Activated T-cell treated with anti-CD3 and anti-CD28 coated beads for 48 hours (primary cell): ENCODE measurements at places on chromosomes 6 and 20.

GRCh38 chr20:5714261-5715041 is 35.8 kb upstream of the SHLD1 start:
- DNase-seq = no peak

- no peak for DNase-seq
These were observed 360.2 kb downstream of the TFAP2A start for GRCh38 chr6:10054672-10055071.

DNA sequence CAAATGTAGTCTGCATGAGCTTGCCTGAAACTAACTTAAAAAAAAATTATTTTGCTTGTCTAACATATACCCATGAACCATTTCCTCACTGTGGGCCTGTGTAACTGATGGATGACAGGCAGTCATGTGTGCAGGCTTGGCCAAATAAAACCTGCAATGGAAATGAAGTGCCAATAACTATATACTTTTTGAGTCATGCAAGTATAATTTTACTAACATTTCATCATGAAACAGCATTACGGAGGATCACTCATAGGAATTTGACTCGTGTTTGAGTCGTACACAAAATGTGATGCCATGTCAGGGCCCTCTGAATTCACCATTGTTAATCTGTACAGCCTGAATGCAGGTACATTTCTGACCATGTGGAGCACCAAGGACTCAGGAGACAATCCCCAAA is 46.6 kb downstream of the HDDC2 start:
- DNase-seq = no peak

DNA sequence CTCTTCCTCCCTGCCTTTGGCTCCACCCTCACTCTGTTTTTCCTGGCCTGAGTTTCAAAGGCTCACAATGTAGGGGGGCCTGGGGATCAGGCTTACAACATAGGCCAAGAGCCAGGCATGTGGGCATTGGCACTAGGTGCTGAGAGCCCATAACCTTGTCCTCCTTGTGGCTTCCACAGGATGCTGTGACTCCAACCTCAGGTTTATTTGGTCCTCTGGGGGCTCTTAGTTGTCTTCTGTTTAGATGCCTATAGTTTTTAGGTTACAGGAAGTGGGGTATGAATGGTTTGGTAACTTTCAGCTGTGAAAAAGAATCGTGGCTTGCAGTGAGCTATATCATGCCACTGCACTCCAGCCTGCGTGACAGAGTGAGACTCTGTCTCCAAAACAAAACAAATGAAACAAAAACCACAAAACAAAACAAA is 25.6 kb downstream of the MMP24 start:
- no peak for DNase-seq

- peak; percentile 39 for DNase-seq
These were observed 867 bp downstream of the EBF4 start for GRCh38 chr20:2693286-2694007.

- no peak for DNase-seq
These were observed 236.9 kb downstream of the BCAS1 start for GRCh38 chr20:53833333-53834061.

DNA sequence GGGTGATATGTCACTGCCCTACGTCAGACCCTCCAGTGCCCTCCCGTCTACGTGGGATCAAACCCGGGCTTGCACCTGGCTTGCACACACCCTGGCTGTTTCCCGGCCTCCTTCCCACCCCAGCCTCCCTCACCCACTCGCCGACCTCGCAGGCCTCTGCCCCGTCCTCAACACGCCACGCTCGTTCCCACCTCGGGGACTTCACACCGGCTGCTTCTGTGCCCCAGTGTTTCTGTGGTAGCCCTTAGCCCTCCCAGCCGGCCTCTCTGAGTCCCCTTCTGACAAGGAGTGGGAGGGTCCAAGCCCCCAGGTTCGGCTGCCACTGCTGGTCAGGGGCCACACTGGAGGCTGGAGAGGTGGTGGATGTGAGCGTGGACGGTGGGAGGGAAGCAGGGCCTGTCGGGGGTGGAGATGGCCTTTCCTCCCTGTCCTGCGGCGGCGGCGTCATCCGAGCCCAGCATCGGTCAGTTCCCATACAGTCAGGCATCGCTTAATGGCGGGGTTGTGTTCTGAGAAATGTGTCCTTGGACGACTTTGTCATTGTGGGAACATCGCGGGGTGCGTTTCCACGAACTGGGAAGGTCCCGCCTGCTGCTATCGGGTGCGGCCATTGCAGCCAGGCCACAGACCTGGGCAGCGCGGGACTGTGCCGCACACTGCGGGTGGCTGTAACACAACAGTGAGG is 11.4 kb upstream of the KIF25 start:
- no peak for DNase-seq
